ENCODE measurements at places on chromosomes 16 and 17.

GRCh38 chr16:11258553-11259492 lies 2.8 kb upstream of the SOCS1 start:
- DNase-seq, result no peak

- DNase-seq, result no peak
Measured at GRCh38 chr17:82061047-82061925, 4.3 kb downstream of the DUS1L start.

DNA sequence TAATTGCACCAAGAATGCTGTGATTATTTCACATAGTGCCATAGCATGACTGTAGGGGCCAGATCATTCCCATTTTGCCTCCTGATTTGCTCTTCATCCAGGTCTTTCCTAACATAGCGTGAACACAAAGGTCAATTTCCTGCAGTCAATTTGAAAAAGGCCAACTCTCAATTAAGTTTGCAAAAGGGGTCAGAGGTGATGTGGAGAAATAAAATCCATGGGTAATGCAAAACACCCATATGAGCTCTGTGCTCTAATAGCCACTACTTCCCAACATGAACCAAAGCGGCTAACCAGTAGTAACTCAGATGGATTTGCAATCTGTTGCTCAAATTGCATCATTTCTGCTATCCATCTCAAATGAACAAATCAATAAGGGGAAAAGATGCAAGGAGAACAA lies 275.5 kb upstream of the SOX9 start:
- DNase-seq, result no peak

DNA sequence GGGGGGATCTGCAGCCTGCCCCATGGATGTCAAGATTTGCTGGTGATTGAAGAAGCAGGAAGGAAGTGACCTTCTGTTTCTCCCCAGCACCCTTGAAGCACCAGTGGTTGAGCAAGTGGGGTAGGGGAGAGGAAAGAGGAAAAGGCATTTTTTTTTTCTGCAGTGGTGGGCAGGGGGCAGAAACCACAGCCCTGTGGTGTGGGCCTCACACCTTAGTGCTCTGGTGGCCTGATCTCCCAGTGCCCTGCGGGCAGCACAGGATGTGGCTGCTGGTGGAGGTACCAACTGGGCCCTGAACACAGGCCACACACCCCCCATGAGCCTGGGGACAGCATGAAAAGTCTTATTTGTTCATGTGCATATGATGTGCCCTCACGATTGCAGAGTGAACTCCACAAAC lies 7.1 kb downstream of the ITGAD start:
- no peak for DNase-seq

DNA sequence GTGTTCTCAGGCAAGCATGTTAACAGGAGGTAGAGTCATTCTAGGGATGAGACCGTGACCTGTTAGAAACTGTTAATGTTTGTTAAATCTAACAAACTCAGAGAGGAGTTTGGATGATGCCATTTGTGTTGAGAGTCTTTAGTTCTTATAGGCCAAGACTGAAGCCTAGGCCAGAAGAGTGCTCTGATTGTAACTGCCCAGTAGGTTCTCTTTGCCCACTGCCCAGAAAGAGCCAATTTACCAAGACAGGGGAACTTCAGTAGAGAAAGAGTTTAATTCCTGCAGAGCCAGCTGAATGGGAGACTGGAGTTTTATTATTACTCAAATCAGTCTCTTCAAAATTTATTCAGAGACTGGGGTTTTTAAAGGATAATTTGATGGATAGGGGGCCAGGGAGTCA lies 42.5 kb downstream of the ARHGAP44 start:
- no peak for DNase-seq

GRCh38 chr17:41390411-41390938 lies 6.9 kb downstream of the KRT31 start:
- DNase-seq, result no peak

DNA sequence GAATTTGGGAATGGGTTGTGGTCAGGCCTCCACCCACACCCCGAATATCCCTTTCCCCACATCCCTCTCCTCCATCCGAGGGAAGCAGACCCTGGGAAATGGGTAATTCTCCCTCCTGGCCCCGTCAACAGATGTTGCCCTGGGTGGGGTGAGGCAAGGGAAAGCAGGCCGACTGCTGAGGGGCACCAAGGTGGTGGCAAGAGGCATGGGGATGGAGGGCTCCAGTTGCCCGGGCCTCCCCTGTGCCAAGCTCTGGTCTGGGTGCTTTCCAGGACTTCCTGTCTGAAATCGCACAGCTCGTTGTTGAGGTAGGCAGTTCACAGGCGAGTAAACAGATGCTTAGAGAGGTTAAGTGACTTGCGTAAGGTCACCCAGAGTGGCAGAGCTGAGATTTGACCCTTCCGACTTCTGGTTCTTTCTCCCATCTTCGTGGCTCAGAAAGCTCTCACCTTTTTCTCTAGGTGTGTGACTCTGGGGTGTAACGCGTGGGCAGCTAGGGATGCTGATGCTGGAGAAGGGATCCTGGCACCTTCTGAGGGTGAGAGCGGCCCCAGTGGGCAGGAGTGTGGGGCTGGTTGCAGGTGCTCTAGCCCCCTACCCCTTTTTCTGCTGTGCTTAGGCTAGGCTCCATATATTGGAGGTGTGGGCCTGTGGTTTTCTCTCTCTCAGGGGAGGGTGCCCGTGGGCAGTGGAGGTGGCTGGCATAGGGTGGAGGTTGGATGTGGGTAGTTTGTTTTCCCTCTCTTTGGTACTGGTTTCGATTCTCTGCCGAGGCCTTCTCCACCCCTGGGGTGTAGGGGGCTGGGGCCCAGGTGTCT lies 17.2 kb downstream of the RARA start:
- DNase-seq, result no peak

GRCh38 chr16:7775072-7775488 lies 442.4 kb downstream of the RBFOX1 start:
- DNase-seq, result no peak

- no peak for DNase-seq
Measured at GRCh38 chr17:3740611-3741073, 16.9 kb downstream of the HASPIN start.

DNA sequence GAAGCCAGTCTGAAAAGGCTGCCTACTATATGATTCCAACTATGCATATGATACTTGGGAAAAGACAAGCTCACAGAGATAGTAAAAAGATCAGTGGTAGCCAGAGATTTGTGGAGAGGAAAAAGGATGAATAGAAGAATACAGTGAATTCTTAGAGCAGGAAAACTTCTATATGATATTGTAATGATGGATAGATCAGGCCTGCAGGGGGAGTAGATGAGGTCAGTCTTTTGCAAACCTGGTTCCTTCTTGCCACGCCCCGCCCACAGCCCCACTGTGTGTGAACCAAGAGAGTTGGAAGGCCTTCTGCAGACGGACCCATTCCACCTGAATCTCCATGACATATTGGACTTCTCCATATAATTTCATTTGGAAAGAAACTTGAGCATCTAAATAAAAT lies 761 bp upstream of the CCL8 start:
- no peak for DNase-seq

DNA sequence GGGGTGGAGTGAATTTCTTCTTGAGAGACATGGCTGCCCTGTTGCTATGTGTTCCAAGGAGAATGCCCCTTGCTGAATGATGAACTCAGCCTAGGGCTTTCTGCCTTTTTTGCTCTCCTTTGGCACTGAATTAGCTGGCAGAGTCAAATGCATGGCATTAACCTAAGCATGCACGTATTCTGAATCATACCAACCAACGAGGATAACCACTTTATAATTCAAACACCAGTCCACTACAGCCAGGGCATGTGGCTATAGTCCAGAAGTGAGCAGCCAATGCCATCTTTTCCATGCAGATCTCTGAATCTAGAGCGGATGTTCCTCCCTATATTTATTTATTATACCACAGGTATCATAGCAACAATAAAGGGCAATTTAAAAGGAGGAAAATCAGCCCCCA lies 15.7 kb downstream of the TMIGD1 start:
- DNase-seq, result no peak

GRCh38 chr16:50254072-50254471 lies 12.3 kb upstream of the ADCY7 start:
- no peak for DNase-seq

DNA sequence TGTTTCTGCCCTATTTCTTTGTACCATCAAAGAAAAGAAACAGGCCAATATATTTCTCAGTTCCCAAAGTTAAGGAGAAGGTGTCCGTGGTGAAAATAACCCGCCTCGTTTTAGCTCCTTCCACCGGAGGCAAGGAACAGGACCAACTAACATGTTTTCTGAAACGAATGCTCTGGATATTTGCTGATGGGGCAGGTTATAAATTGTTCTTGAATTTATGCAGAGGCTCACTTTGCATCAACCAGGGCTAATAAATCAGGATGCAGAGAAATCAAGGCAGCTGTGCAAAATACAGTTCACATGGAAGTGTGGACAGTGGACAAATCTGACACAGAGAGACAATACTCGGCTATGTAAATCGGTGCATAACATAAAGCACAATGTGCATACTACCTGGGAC lies 189.8 kb downstream of the GRIN2A start:
- no peak for DNase-seq

- DNase-seq, result no peak
Measured at GRCh38 chr16:66342294-66342900, 24.1 kb upstream of the CDH5 start.

DNA sequence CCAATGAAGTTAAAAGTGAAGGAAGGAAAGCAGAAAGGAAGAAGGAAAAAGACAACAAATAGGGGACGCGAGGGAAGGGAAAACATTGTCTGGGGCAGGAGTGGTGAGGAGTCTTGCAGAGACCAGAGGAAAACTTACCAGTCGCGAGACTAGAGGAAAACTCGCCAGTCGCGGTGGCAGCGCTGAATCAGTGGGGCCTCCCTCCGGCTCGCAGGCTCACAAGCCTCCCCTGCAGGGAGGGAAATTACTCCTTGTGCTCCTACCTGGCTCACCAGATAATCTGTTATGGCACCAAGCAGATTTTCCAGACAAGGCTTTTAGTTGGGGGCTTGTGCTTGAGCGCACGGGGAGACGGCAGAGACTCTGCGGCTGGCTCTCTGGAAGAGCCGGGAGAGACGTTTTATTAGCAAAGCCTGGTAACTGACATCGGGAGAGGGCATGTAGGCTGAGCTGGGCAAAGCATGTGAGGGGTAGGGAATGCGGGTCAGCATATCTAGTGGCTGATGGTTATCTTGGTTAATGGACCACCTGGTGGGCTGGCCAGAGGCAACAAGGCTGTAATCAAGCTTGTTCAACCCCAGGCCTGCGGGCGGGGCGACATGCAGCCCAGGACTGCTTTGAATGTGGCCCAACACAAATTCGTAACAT lies 37.1 kb downstream of the LCMT1 start:
- no peak for DNase-seq

GRCh38 chr16:55330781-55331647 lies 7.0 kb downstream of the IRX6 start:
- DNase-seq, result no peak

GRCh38 chr17:37829592-37830123 lies 84.8 kb upstream of the HNF1B start:
- no peak for DNase-seq

Measured in kidney capillary endothelial cell (primary cell).